NCI-H1092 treated with DMSO at 0.1 percent for 48 hours (cell line): ENCODE measurements at places on chromosomes 2 and 18.

DNA sequence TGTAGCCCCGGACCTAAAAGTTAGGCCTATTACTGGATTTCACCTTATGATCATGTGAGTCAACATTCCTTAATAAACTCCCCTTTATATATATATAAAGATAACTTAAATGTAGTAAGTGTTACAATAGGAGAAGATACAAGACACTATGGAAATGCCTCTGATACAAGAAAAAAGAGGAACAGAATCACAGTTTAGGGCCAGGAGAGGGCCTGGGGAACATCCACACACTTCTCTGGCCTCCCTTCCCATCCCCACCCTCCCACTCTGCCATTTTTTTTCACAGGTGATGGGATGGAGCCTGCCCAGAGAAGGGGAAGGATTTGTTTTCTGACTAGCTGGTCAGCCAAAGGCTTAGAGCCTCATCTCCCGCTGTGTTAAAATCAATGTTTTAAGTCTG lies 6.4 kb downstream of the CDC42EP3 start:
- no peak for DNase-seq

DNA sequence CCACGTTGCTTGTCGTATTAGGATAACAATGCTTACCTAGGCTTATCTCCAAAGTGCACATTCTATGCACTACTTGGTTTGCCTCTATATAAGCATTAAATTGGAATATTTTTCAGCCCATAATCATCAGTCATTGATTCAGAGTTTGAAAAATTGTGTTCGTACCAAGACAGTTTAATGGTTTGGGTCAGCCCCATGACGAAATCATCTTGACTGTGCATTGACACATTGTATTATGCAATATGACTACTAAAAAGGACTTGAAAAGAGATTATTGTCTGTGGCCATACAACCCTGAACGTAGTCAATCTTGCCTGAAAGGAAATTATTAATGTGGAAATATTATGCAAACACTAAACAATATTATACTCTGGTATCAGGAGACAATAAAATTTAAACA lies 141.3 kb downstream of the EML6 start:
- DNase-seq = no peak

DNA sequence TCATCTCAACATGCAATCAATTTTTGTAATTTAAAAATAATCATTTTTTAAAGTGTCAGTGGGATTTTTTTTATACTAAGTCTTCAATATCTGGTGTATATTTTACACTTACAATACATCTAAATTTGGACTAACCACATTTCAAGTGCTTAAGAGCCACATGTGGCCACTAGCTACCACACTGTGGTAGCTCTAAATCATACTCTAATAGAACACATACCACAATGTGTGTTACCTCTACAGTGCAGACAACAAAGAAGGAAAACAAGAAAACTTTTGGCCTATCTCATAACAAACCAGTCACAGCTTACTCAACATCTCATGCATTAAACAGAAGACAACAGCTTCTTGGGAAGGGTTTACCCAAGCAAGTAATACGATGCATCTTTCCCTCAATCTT lies 24.5 kb downstream of the PIAS2 start:
- no peak for DNase-seq

DNA sequence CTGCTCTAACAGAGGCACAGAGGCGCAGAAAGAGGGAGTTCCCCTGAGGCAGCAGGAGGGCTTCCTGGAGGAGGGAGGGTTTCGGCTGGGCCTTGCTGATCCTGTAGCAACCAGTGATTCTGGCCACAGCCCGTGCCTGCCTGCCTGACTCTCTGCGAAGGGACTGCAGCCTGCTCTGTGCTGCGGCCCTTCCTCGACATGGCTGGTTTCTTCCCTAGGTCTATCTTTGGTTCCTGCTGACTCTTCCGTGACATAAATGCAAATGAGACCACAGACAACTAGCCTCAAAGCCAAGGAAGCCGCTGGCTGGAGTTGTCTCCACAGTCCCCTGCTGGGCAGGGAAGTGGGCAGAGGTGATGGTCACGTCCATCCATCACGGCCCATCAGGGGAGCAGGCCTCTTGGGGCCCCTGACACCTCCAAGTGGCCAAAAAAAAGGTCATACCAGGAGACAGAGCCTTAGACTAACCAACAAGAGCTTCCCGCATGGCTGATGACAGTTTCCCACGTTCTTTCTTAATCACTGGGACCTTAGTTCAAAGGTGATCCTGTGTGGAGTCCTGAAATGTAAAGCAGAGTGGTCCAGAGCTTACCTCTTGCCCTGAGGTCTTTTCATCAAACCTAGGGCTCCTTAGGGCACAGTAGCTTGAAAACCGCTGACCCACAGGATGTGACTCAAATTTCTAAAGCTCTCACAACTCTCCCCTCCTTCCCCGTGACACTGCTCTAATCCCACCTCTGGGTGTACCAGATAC lies 55.3 kb downstream of the HS1BP3 start:
- DNase-seq = no peak

DNA sequence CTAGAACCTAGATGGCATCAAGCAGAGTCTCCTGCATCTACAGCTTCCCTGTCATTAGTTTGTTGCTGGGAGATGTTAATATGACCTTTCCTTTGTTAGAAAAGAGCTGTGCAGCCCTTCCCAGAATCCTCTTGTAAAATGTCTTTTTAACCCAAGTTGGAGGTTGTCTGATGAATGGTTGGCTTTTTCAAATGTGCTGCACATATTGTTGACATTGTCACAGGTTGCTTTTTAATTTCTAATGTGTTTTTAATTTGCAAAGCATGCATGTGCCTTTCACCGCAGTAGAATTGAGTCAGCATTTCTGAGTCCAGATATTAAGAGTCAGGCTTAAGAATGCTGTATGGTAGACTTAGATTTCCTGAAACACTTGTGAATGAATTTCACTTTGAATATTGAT lies 120.8 kb downstream of the GREB1L start:
- DNase-seq = no peak

DNA sequence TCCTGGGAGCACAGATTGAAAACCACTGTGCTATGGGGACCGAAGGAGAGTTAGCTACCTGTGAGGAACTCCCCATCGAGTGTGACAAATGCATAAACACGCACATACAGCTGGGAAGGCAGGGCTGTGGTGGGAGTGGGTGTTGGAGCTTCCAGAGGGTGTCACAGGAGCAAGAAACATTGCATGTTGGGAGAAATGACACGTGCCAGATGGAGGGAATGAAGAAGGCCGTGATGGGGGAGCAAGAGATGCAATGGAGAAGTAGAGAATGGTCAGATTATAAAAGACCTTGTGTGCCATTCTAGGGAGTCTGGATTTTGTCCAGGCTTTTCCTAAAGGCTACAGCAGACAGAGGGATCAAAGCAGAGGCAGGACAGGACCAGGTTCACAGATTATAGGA lies 91.1 kb upstream of the NDUFV2 start:
- no peak for DNase-seq

DNA sequence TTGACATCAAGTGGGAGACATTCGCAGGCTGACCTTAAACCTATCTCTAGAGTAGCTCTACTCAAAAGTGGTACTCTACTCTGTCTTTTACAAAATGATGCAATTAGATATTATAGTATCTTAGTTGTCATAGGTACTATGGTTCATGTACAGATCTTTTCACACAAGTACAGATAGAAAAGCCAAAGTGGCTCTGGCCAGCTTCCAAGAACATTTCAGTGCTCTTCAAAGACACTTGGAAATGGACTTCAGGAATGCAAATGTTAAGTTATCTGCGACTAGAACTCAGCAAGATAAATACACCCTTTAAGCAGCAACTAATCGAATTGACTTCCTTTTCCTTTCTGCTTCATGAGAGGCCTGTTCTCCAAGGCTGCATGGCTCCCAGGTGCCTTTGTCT lies 718.7 kb upstream of the FAM98A start:
- DNase-seq = no peak

DNA sequence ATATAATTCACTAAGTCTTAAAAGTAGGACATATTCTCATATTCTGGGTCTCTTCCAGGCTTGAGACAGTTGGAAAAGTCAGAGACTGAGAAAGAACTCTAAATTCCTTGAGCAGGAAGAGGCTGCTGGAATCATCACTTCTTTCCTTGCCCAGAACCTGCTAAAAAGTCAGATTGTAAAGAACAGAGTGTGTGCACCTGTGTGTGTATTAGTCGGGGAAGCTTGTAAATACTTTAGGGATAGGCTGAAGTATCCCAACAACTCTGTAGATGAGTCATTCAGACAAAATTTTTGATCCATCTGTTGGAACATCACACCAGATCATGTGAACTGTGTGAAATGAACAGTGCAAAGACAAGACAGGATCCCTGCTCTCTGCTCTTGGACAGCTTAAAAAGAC lies 16.1 kb downstream of the GAREM1 start:
- DNase-seq = no peak
